ENCODE measurements at places on chromosomes 3 and 15.

GRCh38 chr3:183879243-183879642 lies 5.4 kb downstream of the PARL start:
- DNase-seq = no peak

DNA sequence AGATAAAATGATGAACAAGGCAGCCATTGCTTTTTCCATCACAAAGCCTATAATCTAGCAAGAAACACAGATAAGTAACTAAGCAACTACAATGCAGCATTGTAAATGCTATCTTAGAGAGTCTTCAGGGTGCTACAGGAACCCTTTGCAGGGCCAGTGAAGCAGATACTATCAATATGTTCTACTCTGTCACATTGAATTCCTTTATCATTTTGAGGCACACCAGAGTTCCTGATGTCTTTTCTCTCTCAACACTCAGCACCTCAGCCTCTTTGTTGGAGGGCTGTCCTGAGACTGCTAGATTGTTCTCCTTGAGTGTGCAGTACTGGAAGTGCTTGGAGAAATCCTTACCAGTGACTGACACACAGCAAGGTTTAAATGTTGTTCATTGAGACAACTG lies 107.4 kb upstream of the MRPL3 start:
- no peak for DNase-seq

GRCh38 chr3:64209866-64210621 lies 15.2 kb downstream of the PRICKLE2 start:
- DNase-seq = no peak

GRCh38 chr3:94935738-94936580 lies 873.1 kb downstream of the NSUN3 start:
- DNase-seq = no peak

DNA sequence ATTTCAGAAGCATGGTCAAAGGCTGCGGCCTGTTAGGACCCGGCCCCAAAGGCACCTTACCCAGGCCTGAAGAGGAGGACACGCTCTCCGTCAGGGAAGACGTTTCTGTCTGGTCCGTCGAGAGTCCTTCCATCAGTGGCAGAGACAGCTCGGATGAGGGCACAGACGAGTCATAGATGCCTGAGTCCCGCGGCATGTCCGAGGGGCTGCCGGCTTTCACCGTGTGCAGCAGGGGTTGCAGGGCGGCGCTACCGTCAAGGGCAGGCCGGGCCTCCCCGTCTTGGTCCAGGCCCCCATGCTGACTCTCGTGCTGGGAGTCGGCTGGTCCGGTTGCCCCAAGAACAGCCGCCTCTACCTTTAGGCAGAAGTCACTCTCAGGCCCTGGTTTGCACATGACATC lies 37.1 kb downstream of the SPATA12 start:
- no peak for DNase-seq

GRCh38 chr3:181534781-181535221 lies 176.9 kb upstream of the SOX2 start:
- DNase-seq = no peak

- no peak for DNase-seq
These were observed 14.0 kb downstream of the AAGAB start for GRCh38 chr15:67240235-67241131.

DNA sequence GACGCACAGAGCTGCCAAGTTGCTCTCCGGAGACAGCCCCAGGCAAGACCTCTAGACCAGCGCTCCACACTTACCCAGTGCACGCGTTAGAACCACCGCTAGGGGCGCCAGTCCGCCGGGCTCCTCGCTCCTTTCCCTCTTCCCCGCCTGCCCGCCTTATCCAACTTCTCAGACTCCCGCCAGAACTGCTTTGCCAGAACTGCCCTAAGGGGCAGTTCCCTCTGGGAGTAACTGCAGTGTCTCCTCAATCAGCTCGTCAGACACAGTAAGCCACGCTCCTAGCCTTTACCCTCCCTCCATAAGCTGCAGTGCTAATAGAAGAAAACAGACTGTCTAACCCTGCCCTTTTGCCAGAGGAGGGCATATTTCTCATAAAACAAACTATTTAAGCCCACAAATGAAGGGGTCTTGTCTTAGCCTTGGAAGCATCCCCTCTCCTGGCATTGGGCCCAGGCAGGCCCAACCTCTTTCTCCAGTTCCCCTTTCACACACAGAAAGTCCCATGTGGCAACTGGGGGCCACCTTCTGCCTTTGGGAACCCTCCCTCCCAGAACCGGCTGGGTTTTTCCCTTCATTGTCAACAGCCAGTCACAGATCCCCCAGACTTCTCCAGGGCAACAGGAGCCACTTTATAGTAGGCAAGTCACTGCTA lies 3.7 kb downstream of the BMF start:
- DNase-seq = peak; percentile 58

DNA sequence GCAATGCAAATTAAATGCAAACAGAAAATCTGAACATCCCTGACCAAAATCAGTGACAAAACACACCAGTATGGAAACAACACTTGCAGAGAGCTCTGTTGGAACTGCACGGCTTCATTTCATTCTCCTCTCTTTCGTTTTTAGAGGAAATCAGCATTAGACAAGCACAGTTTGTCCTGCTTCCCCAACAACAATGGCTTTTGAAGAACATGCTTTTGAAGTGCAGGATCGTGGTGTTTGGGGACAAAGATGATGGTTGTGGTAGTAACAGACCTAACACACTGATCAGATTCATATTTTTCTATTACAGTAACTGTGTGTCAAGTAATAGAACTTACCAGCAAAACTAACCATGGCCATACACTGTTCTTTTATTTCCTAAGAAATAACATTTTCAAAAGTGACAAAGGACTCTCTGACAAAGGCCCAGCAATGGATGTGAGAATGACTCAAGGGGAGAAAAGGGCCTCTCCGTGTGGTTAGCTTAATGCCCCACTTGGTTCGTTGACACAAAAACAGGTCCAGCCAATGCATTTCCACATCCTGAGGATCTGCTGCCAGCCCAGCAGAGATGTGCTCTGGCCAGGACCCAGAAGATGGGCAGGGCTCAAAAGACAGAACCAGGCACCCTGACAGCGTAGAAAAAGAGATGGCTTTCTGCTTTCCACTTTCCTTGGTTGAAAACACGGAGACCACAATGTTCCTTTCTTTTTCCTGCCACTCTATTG lies 84.1 kb downstream of the CCNL1 start:
- no peak for DNase-seq

DNA sequence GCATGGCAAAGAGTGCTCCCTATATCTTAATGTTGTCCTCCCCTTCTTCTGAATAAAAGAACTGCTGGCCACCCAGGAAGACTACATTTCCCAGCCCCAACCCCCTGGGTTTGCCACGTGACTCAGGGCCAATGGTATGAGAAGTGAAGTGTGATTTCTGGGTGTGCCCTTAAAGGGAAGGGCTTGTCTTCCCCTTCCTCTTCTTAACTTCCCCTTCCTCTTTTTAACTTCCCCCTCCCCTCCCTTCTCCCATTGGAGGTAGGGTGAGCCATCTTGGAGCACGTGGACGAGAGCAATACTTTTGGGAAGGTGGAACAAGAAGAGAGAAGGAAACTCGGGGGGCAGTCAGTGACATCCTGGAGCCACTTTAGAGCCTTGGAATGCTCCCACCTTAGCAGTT lies 6.8 kb upstream of the KBTBD12 start:
- DNase-seq = no peak

GRCh38 chr3:101638261-101638745 lies 38.6 kb downstream of the ZBTB11 start:
- DNase-seq = no peak

DNA sequence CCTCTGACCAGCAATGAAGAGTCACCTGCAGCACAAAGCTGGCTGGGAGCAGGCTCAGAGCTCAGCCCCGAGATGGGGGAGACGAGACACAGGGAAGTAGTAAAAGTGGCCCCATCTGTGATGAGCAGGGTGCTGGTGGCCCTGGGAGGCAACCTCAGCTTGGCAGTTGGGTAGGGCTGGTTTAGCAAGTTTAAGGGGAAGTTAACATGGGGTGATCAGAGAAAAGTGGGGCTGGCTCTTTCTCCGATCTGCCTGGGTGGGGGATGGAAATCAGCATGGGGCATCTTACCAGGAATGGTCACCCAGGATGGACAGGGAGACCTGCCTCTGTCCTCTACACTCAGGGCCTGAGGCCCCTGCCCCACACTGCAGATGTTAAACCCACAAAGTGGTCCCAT lies 29.9 kb upstream of the SFMBT1 start:
- no peak for DNase-seq

GRCh38 chr3:149809699-149810098 lies 3.3 kb upstream of the RNF13 start:
- no peak for DNase-seq

DNA sequence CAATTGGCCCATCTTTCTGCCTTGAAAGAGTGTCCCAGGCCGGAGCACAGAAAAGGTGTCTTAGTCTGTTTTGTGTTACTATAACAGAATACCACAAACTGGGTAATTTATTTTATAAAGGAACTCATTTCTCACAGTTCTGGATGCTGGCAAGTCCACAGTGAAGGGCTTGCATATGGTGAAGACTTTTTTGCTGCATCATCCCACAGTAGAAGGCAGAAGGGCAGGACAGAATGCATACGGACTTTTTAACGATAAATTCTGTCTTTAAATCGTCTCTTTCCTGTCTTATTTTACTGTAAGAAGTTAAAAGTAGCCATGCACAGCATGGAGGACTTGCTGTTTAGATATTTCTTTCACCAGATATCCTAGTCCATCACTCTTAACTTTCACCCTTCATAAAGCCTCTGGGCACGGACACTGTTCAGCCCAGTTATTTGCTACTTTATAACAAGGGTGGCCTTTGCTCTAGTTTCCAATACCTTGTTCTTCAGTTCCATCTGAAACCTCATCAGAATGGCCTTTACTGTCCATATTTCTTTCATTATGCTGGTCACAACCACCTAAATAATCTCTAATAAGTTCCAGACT lies 10.3 kb upstream of the EIF1B start:
- no peak for DNase-seq

DNA sequence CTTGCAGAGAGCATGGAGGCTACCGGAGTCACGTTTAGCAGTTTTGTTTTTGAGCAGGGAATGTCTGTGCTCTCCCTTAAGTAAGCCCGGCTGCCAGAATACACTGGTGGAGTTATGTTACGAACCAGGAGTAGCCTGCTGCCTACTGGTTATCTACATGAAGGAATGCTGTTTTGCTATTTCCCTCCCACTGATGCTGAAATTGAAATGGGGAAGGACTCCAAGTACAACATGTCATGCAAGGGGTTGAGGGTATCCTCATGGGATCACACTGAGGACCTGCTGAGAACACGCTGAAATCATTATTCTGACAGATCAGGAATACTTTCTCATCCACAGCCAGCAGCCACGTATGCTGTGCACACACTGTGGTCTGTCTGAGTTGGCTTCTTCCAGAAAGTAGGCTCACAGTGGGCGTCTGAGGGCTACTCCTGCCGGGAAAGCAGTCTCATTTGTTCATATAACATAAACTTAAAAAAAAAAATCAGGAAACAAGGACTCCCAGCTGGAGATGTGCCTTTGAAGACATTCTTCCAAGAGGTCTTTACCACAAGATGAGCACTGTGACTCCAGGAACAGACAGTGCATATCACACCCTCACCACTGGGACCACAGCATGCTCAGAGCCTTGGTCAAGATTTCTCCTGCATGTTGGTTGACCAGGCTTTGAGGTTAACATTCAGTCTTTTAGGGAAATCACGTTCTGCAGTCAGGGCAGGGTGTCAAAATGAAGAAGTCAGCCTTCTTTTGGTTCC lies 300.4 kb upstream of the RASGRP1 start:
- no peak for DNase-seq

- DNase-seq = no peak
These were observed 5.6 kb downstream of the SCAMP2 start for GRCh38 chr15:74867466-74868038.

GRCh38 chr3:44762170-44762677 lies 630 bp downstream of the KIF15 start:
- DNase-seq = no peak

GRCh38 chr3:133843634-133844033 lies 38.0 kb downstream of the SRPRB start:
- DNase-seq = no peak

- no peak for DNase-seq
These were observed 8.6 kb upstream of the GATM start for GRCh38 chr15:45386974-45387373.

DNA sequence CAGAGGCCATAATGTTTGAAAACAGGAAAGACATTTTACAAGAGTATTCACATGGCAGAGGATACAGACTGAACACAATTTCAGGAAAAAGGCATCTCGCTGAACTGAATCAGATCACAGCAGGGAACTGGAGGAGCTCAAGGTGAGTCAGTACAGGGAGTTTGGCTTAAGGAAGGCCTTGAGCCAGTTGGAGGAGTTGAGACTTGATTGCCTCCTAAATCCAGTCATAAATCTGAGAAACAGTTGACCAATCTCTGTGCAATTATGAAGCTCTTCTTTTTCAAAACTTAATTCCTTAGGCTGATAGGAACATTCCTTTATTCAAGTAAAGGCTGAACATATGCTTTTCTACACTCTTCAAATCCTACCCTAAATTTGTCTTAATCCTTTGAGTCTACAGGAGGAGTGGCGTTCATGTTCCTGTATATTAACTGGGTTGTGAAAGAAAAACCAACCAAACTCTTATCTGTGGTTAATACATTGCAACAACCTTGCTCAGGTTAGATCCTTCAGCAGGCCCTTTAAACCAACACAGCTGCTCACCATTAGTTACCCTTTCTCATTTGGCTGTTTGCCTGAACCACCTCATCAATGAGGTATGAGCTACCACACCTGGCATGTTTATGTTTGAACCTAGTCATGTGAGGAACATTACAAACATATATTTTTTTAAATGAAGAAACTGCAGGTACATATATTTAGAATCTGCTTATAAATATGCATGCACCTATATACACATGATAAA lies 404.1 kb upstream of the ATP11B start:
- no peak for DNase-seq

DNA sequence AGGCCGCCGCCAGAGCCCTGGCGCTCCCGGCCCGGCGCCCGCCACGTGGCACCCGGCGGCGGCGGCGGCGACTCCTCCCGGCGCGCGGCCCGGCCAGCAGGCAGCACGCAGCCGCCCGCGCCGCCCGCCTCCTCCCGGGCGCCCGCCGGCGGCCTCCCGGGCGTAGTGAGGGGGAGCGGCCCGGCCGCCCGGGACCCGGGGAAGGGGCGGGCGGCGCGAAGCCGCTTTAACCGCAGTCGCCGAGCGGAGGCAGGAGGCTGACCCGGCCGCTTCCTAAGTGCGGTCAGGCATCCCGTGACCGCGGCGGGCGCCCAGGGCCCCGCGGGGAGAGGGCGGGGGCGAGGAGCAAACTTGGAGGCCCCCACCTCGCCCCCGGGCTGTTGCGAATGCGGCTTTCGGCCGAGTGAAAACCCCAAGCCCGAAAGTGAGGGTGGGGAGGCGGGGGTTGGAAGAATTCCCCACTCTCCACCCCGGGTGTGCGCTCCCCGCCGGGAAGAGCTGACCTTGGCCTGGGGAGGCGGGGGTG lies 1.7 kb upstream of the HES1 start:
- peak; percentile 32 for DNase-seq

GRCh38 chr15:60594071-60594470 lies 115.1 kb upstream of the ICE2 start:
- no peak for DNase-seq

GRCh38 chr3:20425138-20425537 lies 239.1 kb upstream of the SGO1 start:
- DNase-seq = no peak

GRCh38 chr3:104906001-104906639 lies 460.6 kb upstream of the ALCAM start:
- DNase-seq = no peak
